ENCODE measurements at places on chromosomes 1 and 21.

DNA sequence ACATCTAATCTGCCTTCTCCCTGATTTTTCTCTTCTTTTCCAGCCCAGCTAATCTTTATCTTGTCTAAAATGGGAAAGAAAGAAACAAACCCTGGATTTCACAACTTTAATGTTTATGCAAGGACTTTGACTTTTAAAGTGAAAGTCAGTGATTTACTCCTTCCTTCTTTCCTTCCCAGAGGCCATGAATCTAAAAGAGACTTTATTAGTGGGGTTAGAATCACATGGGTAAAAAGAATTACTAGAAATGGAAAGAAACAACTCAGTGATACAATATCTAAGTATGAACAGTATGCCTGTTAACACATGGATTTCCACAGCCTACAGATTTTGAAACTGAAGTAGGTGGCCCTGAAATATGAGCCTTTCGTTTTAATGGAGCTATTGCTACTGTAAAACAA is 59.8 kb upstream of the KCNK2 start:
- DNase-seq = peak; percentile 80

DNA sequence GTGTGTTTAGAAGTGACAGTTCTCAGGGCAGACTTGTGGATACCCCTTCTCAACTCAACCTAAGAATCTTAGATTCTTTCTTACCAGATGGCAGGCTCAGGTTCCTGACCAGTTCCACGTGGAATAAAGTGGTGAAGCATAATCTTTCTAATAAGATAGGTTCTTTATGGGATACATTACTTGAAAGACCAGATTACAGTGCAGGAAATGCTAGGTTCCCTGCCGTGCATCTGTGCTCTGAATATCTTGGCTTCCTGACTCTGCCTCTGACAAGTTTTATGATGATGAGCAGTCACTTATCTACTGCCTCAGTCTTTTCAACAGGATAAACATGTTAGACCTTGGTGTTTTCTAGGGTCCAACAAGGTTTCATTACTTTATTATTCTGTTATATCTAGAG is 207.9 kb upstream of the CACYBP start:
- no peak for DNase-seq

GRCh38 chr1:95017775-95018174 is 55.0 kb downstream of the ALG14 start:
- no peak for DNase-seq

DNA sequence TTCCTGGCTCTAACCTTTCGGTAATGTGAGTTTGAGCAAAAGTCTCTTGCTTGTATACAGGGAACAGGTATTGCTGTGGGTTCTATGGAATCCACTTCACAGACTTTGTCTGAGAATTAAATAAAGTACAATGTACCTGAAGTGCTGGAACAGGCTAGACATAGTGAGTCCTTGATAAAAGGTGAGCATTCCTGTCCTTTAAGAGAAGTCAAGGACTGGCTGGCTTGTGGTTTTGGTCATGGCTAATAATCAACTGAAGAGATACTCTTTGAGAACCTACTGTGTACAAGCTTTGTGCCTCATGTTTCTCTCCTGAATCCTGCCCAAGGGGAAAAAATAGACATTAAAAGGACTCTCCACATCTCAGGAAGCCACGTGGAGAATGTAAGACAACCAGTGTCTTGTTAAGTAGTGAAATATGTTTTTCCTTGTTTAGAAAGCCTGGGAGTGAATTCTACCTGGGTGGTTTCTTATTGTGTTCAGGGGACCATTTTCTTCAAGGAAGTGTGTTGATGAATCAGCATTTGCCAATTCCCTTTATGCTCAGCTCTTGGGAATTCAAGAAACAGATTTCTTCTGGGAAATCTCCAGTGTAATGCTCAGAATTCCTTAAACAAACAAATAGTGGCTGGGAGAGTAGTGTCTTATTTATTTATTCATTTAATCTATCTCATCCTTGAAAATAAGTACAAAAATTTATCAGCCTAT is 55.2 kb upstream of the PLD5 start:
- DNase-seq = no peak
